ENCODE measurements at places on chromosomes 3 and 15.

DNA sequence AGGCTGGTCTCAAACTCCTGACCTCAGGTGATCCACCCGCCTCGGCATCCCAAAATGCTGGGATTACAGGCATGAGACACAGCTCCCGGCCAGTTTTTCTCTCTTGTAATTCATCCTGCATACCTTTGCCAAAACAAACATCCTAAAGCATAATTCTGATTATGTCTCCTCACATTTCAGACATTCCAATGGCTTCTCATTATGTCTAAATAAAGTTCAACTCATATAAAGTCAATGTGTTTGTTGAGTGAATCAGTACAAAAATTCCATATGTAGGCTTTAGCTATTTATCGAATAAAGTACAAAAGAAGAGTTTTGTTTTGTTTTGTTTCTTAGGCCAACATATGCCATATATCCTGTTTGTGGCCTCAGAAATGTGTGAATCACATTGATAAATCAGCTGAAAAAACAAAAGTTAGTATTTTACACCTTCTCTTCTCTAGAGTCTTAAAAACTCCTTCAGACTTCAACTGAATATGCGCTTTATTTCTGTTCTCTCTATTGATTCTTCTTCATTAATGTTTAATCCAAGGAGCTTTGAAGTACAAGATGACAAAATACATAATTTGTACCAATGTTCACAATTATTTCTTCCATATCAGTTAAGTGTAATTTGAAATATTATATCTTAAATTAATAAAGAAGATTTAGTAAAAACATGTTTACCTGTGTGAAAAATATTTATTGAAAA lies 165.8 kb downstream of the MECOM start:
- DNase-seq: no peak

DNA sequence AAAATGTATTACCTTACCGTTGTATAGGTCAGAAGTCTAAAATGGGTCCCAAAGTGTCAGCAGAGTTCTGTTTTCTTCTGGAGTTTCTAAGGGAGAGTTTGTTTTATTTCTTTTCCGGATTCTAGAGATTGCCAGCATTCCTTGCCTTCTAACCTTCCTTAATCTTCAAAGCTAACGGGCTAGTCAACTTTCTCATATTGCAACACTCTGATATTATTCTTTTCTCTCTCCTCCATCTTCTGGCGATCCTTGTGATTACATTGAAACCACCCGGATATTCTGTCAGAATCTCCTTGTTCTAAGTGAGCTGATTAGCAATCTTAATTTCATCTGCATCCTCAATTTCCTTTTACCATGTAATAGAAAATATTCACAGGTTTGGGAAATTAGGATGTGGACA lies 36.2 kb upstream of the AADACL2 start:
- DNase-seq: no peak

- DNase-seq: no peak
Measured at GRCh38 chr15:75809986-75810750, 33.1 kb upstream of the UBE2Q2 start.

DNA sequence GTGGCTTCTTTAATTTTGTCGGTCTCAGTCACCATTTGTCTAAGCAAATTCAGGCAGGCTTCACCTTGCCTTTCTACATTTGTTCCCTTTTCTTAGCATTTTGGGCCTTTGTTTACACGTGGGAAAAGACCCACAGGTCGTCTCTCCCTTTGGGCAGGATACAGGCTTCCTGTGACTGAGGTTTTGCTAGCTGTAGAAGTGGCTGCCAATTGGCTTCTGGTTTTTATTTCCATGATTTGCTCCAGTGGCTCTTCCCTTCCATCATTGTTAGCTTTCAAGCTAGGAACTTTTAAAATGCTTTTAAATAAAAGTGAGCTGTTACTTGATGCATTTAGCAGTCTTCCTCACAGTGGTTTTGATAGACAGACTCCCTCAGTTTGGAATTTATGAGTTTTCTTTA lies 37.3 kb downstream of the MLH1 start:
- no peak for DNase-seq

GRCh38 chr3:14920536-14920935 lies 26.8 kb upstream of the NR2C2 start:
- no peak for DNase-seq

DNA sequence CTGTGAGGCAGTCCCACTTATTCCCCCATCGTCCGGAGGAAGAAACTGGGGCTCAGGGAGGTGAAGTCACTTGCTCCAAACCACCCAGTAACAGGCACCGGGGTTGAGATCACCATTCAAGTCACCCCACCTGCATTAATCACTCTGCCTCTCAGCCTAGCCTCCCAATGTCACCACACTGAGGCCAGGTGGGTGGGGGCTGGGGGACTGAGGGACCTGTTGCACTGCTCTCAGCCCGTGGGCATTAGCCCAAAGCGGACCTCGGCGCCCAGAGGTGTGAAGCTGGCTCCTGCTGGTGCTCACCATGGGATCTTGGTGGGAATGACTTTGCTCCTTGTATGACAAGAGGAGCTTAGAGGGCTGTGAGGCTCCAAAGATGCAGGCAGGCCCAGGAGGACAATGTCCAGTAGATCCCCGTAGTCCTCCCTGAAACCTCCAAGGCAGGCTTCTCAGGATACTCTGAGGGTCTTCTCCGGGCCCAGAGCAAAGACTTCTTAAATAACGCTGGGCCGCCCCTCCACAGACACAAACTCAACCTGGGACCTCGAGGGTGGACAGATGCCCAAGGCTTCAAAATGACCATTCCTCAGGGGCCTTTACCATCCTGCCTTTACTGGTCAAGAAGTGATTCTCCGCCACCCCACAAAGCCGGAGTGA lies 1.7 kb downstream of the NT5DC2 start:
- peak; percentile 42 for DNase-seq

DNA sequence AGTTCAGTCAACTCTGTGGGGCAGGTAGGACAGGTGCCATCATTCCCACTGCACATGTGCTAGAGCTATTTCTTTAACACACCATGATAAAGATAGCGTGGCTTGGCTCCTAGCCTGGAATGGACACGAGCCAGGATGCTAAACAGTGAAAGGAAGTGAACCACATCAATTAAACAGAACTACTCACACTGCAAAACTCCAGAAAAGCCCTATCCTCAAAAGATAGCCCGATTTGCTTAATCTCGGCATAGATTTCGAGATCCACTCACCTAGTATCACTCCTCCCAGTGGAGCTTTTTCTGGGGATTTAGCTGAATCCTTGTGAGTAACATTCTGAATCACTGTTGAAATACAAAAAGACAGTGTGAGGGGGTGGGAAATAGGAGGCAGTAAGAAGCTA lies 118.0 kb downstream of the ABI3BP start:
- peak; percentile 53 for DNase-seq

- no peak for DNase-seq
Measured at GRCh38 chr3:72021531-72021930, 236.6 kb upstream of the PROK2 start.

DNA sequence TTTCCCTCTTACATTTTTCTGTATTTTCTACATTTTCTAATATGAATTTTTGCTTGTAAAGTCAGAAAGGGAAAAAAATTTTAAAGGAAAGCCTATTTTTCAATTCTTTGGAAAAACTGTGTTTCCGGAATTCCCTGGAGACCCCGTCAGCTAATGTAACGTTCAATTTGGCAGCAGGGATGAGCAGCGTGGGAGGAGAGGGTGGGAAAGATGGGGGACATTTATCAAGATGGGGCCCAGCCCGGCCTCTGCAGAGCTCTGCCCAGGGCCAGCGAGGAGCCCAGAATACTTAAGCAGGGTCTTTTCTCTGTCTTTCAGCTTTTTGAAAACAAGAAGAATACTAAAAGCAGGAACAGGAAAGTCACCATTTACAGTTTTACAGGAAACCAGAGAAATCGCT lies 129.0 kb downstream of the LRRK1 start:
- DNase-seq: peak; percentile 32

- no peak for DNase-seq
Measured at GRCh38 chr3:102747611-102748010, 312.8 kb downstream of the ZPLD1 start.

GRCh38 chr15:89848970-89849292 lies 34.3 kb upstream of the ANPEP start:
- no peak for DNase-seq

DNA sequence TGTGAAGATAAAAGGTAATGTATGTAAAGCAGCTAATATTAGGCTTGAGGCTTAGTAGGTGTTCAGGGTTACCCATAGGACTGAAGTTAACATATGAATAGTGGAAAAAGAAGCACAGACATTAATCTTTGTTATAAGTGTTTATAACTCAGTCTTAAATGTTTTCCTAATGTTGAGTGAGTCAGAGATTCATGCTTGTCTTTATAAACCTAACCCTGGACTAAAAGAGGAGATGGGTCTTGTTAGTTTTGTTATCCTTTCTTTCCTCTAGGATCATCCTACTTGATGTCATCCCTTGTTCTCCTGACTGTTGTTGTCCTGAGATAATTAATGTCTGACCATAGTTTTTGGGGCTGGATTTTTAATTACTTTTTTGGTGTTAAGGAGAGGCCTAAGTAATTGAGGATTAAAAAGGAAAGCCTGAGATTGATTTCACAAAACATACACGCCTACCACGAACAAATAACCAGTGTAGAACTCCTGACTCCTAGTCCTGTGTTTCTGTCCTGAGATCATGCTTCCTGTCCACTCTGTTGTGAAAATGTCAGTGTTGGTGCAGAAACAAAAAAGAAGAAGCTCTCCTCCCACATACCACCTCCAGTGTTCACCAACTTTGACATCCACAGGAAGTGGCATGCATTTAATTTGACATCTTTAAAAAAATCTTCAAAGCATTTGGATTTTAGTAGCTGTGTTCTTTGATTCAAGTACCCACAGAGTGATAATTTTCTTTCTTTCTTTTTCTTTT lies 8.4 kb downstream of the MITF start:
- DNase-seq: no peak

DNA sequence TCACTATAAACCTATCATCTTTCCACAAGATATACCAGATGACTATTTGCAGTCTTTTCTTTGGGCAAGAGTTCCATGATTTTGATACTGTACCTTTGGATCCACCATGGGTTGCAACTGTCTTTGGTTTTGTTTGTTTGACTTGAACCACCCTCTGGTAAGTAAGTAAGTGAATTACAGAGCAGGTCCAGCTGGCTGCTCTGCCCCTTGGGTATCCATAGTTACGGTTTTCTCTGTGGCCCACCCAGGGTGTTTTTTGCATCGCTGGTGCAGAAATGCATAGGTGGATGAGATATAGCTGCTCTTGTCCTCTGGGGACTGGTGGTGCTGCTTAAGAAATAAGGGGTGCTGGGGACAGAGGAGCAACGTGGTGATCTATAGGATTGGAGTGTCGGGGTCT lies 33.8 kb downstream of the CHDH start:
- no peak for DNase-seq

DNA sequence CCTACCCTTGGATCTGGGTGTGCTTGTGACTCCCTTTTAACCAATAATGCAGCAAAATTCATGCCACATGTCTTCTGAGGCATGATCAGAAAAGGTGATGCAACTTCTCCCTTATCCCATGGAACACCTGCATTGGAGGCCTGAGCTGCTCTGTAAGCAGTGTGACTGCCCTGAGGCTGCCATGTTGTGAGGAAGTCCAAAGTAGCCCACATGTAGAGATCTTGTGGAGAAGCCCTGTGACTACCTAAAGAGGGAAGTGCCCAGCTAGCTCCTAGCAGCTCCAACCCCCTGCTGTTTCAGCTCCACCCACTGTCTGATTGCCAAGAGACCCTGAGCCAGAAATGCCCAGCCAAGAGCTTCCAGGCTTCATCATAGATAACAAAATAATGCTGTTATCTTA lies 6.4 kb upstream of the NR1D2 start:
- DNase-seq: no peak

GRCh38 chr3:71724584-71725270 lies 475 bp downstream of the EIF4E3 start:
- peak; percentile 51 for DNase-seq

DNA sequence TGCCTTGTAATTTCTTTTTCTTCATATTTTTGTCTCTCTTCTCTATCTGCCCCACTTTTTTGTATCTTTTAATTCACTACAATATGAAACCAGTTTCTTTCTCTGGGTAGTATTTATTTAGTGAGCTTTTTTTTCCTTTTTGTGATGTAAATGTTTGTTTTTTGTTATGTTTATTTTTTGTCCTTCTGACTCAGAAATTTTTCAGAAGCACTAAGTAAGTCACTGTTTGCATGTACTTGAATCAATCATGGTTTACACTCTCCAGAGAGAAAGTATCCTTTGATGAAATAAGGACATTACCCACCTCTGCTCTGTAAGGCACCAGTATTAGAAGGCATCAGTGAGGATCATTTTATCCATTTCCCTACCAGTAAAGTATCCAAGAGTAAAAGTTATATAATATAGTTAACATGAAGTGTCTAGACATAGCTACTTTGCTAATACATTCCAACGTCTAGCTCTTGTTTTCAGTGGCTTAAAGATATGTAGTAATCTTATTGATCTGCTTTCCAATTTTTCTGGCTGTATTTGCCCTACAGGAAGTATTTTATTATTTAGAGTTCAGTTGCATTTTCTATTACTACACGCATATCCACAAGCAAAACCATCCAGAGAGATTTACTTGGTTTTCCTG lies 25.4 kb downstream of the FILIP1L start:
- no peak for DNase-seq

DNA sequence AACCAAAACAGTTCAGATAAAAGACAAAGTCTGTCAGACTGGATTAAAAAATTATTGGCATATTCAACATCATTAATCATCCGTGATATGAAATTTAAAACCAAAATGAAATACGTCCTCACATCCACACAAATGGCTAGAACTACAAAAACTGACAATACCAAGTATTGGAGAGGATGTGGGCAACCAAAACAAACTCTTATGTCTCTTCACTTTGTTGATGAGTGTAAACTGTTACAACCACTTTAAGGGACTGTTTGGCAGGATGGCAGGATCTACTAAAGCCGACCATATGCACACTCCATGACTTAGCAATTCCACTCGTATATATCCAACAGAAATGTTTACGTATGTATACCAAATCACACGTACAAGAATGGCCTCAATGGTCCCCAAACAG lies 24.8 kb upstream of the C15orf40 start:
- no peak for DNase-seq

DNA sequence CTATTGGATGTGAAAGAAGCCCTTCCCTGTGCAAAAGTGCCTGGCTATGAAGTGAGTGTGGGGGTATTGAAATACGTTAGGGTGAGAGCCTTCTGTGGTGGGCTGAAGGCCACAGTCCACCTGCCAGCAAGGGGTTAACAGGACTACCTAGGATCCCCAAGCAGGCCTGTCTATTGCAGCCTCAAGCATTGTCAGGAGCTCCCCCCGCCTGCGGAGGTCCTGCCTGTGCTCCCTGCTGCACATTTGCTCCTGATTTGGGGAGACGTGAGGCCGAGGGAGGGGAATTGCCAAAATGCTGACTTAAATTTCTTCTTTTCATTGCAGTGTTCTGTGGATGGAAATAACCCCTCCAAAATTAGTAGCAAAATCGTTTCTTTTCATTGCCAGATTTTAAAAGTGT lies 56.2 kb downstream of the GABRG3 start:
- no peak for DNase-seq

- no peak for DNase-seq
Measured at GRCh38 chr3:57956119-57956832, 51.9 kb upstream of the FLNB start.

- no peak for DNase-seq
Measured at GRCh38 chr3:155753038-155753639, 8.3 kb upstream of the PLCH1 start.

Measured in ureter (tissue), 1 donor.